Type B pancreatic cell (in vitro differentiated cells): ENCODE measurements at places on chromosomes 3 and 15. TPM values are rescaled to one million over a fixed set of nuclear protein-coding genes. Genes with fewer than 3 reads are reported as not detected.

GRCh38 chr3:193978486-193978885, 157.5 kb upstream of the HES1 start:
- DNase-seq: no peak
- H3K27ac ChIP-seq: no peak overlapping the region
- H3K27me3 ChIP-seq: no peaks in the 10 kb centered on the region
- peaks cover 24% of the 10 kb centered on the region for H3K4me1 ChIP-seq

DNA sequence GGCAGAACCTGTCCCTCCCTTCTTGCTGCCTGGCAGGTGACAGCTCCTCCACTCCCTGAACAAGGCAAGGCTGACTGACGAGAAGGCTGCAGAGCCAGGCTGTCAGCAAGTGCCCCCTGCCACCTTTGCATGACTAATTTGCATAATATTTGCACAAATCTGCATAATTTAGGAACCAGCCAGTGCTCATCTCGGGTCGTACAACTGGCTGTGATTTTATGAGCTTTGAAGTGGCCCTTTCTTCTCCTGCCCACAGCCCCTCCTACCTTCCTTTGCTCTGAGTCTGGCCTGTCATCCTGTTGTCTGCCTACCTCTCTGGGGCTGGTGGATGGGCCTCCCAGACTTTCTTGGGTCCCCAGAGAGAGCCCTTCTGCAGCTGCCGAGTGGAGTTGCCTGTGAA, 58.9 kb downstream of the LINGO1 start:
- no peaks in the 10 kb centered on the region for H3K36me3 ChIP-seq
- H3K27me3 ChIP-seq: peaks cover 3% of the 10 kb centered on the region
- no peak for DNase-seq
- H3K4me1 ChIP-seq: peaks cover 30% of the 10 kb centered on the region
- no peak overlapping the region for H3K27ac ChIP-seq

IQCF5 gene
- not detected in 2 replicates for total RNA-seq

- DNase-seq: no peak
- peaks cover 23% of the 10 kb centered on the region for H3K4me1 ChIP-seq
- H3K27me3 ChIP-seq: no peaks in the 10 kb centered on the region
- no peak overlapping the region for H3K4me3 ChIP-seq
- H3K36me3 ChIP-seq: peaks cover 19% of the 10 kb centered on the region
Measured at GRCh38 chr15:64850778-64851502, 9.2 kb downstream of the PLEKHO2 start.

- no peaks in the 10 kb centered on the region for H3K36me3 ChIP-seq
- no peak overlapping the region for H3K27ac ChIP-seq
- H3K27me3 ChIP-seq: no peaks in the 10 kb centered on the region
Measured at GRCh38 chr3:77372634-77373346, 332.9 kb downstream of the ROBO2 start.

DNA sequence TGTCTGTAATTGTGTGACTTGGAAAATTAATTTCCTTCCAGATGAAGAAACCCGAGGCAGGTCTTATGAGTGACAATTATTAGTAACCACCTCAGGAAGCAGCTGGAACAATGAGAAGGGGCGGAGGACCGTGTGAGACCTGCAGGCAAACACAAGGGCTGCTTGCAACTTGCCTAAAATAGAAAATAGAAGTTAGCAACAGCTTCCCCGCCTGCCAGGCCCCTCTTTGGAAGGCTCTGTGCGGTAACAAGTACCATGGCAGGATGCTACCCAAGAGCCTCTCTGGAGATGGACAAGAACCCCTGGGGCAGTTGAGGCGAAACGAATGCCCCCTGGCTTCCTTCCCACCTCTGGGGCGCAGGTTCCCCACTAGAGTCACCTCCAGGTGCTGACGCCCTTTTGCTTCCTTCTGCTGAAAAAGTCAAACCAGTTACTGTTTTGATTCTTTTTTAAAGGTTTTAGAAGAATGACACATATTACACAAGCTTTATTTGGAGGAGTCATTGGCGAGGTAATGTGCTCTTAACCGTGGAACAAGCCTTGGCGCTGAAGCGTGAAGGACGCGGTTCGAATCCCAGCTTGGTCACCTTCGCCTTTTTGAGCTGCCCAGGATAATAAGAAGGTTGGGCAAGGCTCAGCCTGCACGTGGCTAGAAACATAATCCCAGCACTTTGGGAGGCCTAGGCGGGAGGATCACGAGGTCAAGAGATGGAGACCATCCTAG, 47.0 kb upstream of the SYNM start:
- peak overlapping the region; percentile 39 for H3K27ac ChIP-seq
- H3K36me3 ChIP-seq: no peaks in the 10 kb centered on the region
- DNase-seq: peak; percentile 52
- peak overlapping the region; percentile 88 for H3K4me3 ChIP-seq

DNA sequence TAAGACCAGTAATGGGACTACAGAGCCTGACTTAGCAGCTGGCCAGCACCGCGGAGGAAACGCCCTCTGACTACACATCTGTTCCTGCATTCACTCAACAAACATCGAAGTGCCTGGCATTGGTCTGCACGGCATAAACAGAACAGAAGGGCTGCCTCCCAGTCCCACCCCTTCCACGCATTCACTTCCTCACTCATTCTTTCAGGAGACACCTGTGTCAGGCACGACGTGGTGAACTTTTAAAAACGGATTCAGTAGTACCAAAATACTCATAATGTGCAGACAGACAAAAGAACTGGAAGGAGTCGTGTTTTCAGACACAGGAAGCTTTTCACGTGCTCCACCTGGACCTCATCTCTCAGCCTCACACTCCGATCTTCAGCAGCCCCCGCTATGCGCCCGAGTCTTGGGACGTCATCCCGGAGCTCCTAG, 123.3 kb downstream of the XXYLT1 start:
- peaks cover 48% of the 10 kb centered on the region for H3K4me1 ChIP-seq
- H3K27ac ChIP-seq: peak overlapping the region; percentile 25
- H3K27me3 ChIP-seq: no peaks in the 10 kb centered on the region
- no peak for DNase-seq

DNA sequence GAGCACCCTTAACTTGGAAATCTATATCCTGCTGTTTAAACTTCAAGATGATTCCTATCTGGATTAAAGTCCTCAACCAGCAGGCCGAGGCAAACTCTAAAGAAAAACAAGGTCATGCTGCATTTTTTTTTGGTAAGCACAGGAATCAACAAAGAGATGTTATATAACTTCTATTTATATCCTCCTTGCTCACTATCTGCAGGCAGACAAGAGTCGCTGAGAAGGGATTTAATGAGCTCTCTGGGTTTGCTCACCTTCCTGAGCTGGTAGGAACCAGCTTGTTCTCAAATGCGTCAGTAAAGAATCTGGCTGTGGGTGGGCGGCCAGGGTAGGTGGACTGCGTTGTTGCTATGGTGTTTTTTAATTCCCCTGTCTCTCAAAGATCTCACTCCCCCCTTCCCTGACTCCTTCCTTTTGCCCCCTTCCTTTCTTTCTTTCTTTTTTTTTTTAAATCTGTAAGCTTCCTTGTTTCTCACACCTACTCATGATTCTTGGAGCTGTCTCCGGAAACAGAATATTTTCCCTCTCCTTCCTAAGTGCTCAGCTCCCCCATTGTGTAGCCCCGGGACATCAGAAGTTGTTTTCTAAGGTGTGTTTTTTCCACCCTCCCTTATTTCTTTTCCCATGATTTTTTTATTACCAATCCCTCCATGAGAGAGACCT, 228.8 kb upstream of the BHLHE40 start:
- no peak overlapping the region for H3K4me3 ChIP-seq
- H3K36me3 ChIP-seq: peaks cover 15% of the 10 kb centered on the region
- no peak for DNase-seq
- H3K27me3 ChIP-seq: no peaks in the 10 kb centered on the region

NR2E3 gene
- 0.38 and 0.94 TPM in 2 replicates for total RNA-seq

- no peaks in the 10 kb centered on the region for H3K27me3 ChIP-seq
- no peaks in the 10 kb centered on the region for H3K4me1 ChIP-seq
- H3K36me3 ChIP-seq: no peaks in the 10 kb centered on the region
- no peak for DNase-seq
- no peak overlapping the region for H3K4me3 ChIP-seq
Measured at GRCh38 chr3:36489679-36490425, 109.5 kb downstream of the STAC start.

SNX1 gene
- total RNA-seq: 111 and 124 TPM in 2 replicates

GRCh38 chr3:11457135-11457534, 184.9 kb downstream of the ATG7 start:
- H3K27ac ChIP-seq: no peak overlapping the region
- DNase-seq: no peak
- H3K27me3 ChIP-seq: no peaks in the 10 kb centered on the region

- no peak for DNase-seq
- no peak overlapping the region for H3K4me3 ChIP-seq
- peaks cover 5% of the 10 kb centered on the region for H3K4me1 ChIP-seq
Measured at GRCh38 chr15:63880744-63881143, 47.0 kb upstream of the HERC1 start.

- peak overlapping the region; percentile 16 for H3K27ac ChIP-seq
- H3K27me3 ChIP-seq: peaks cover 3% of the 10 kb centered on the region
- H3K36me3 ChIP-seq: no peaks in the 10 kb centered on the region
- no peak for DNase-seq
- no peak overlapping the region for H3K4me3 ChIP-seq
- peaks cover 7% of the 10 kb centered on the region for H3K4me1 ChIP-seq
Measured at GRCh38 chr3:187946163-187946691, 201.0 kb upstream of the BCL6 start.

GRCh38 chr15:47570451-47570850, 146.9 kb upstream of the SEMA6D start:
- no peaks in the 10 kb centered on the region for H3K27me3 ChIP-seq
- DNase-seq: no peak
- peaks cover 19% of the 10 kb centered on the region for H3K4me1 ChIP-seq
- H3K27ac ChIP-seq: no peak overlapping the region

GRCh38 chr15:74193299-74193718, 9.3 kb downstream of the STRA6 start:
- no peaks in the 10 kb centered on the region for H3K27me3 ChIP-seq
- H3K4me1 ChIP-seq: peaks cover 21% of the 10 kb centered on the region
- H3K27ac ChIP-seq: no peak overlapping the region
- H3K4me3 ChIP-seq: peak overlapping the region; percentile 23
- H3K36me3 ChIP-seq: peaks cover 7% of the 10 kb centered on the region

GRCh38 chr15:69539345-69539744, 86.7 kb downstream of the RPLP1 start:
- no peaks in the 10 kb centered on the region for H3K36me3 ChIP-seq
- H3K4me1 ChIP-seq: peaks cover 30% of the 10 kb centered on the region
- DNase-seq: no peak
- H3K27me3 ChIP-seq: peaks cover 14% of the 10 kb centered on the region
- H3K27ac ChIP-seq: no peak overlapping the region

ROBO1 gene
- total RNA-seq: 60.2 and 182 TPM in 2 replicates

PDZRN3 gene
- total RNA-seq: 18.1 and 58.6 TPM in 2 replicates

DNA sequence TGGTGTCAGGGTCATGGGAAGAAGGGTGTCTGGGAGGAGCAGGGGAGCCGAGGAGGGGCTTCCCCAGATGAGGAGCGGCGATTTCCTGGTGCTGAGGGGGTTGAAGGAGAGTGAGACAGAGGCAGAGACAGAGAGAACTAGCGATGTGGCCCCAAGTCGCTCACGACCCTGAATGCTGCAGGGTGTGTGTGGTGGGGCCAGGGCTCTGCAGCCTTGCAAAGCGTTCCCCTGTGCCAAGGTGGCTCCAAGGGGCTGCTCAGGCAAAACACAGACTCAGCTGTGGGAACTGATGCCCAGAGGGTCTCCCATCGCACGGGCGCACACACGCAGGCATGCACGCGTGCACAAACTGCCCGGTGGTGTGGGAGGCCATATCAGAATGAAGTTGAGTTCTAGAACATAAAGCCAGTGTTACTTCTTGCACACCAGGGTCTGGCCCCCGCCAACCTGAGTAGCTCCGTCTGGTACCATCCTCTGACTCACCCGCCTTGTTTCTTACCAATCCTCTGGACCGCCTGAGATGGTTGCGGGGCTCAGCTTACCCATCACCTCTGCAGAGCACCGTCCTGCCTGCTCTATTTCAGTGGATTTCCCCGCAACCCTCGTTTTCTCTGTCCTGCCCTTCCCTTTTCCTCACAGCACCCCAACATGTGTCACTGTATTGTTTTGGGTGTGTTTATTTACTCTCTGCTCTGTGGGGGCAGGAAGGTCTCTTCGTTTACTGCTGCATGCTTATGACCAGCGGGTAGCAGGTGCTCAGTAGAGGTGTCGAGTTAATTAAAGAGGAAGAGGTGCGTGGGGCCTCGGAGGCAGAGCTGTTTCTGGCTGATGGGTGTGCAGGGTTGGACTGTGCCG, 4.5 kb downstream of the MELTF start:
- H3K27ac ChIP-seq: no peak overlapping the region
- no peak for DNase-seq
- H3K27me3 ChIP-seq: peaks cover 31% of the 10 kb centered on the region
- H3K4me3 ChIP-seq: peak overlapping the region; percentile 34

TRPC1 gene
- 3.4 and 11.7 TPM in 2 replicates for total RNA-seq

- H3K4me3 ChIP-seq: no peak overlapping the region
- no peaks in the 10 kb centered on the region for H3K36me3 ChIP-seq
- H3K4me1 ChIP-seq: peaks cover 18% of the 10 kb centered on the region
- DNase-seq: no peak
Measured at GRCh38 chr3:5011555-5012256, 32.5 kb downstream of the BHLHE40 start.

ARID3B gene
- total RNA-seq: 25.8 and 28.8 TPM in 2 replicates

GRCh38 chr3:11118181-11118682, 36.1 kb upstream of the HRH1 start:
- DNase-seq: no peak
- no peak overlapping the region for H3K4me3 ChIP-seq
- H3K27ac ChIP-seq: no peak overlapping the region
- H3K36me3 ChIP-seq: no peaks in the 10 kb centered on the region
- H3K4me1 ChIP-seq: no peaks in the 10 kb centered on the region

DNA sequence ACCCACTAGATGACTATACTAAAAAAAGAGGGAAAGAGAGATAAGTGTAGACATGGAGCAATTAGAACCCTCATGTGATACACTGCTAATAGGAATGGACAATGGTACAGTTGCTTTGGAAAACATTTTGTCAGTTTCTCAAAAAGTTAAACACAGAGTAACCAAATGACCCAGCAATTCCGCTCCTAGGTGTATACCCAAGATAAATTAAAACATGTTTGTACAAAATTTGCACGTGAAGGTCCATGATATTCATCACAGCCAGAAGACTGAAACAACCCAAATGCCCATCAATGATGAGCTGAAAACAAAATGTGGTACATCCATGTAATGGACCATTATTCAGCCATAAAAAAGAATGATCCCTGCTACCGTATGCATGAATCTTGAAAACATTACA, 11.8 kb downstream of the MESP2 start:
- no peak overlapping the region for H3K4me3 ChIP-seq
- H3K27ac ChIP-seq: no peak overlapping the region
- DNase-seq: no peak
- no peaks in the 10 kb centered on the region for H3K36me3 ChIP-seq
- peaks cover 7% of the 10 kb centered on the region for H3K4me1 ChIP-seq

PLCB2 gene
- 0.71 and 5.8 TPM in 2 replicates for total RNA-seq
